ENCODE measurements at places on chromosomes 7 and 10.

- DNase-seq: no peak
Observed at GRCh38 chr10:108375691-108376090, 1211.2 kb upstream of the SORCS1 start.

DNA sequence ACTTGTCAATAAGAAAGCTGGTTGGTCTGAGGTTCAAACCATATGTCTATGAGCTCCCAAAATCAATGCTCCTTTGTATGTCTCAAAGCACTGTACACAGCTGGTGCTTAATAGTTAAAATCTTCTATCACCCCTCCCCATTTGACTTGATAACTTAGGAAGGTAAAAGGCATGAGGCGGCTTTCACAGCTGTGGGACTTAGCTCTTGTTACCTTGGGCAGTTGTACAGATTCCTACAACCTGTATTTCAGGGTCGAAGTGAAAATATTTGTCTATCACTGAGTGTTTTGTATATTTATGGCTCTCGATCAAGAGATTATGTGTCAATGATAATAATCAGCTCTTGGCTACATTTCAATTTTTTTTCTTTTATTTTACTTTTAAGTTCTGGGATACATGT is 992 bp upstream of the KIFBP start:
- no peak for DNase-seq

- no peak for DNase-seq
Observed at GRCh38 chr10:102967123-102967522, 49.0 kb downstream of the CNNM2 start.

DNA sequence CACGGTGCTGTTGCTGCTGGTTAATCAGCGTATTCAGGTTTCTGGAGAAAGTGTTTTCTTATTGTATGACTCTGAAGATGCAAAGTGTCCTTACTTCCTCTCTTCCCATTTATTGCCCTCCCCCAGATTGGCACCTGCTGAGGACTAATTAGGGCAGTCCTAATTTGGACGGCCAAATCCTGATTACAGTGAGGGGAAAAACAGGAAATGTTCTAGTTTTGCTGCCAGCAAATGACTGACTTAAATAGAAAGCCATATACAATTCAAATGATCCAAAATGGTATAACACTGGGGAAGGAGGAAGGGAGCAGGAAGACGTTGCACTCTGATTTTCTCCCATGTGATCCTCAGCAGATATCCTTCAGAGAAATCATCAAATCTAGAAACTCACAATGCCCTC is 222.4 kb upstream of the LRGUK start:
- DNase-seq: no peak

- DNase-seq: no peak
Observed at GRCh38 chr10:58896229-58896628, 280.2 kb upstream of the PHYHIPL start.

DNA sequence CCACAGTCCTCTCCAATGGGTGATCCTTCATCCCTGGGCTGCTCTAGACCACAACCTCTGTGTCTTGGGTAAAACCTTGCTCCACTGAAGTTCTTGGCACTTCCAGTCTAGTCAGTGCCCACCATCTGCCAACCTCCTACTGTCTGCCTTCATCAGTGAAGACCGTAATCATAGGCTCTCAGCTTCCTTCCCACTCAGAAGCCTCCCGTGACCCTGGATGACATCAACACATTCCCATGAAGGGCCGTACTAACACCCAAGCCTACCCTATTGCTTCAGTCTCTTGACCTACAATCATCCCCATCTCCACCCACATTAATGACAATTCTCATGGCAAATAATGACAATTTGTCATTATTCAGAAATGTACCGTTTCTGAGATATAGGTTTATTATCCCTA is 27.6 kb upstream of the GARS1 start:
- no peak for DNase-seq

- DNase-seq: peak; percentile 7
Observed at GRCh38 chr7:138975343-138976104, 5.7 kb downstream of the KIAA1549 start.

DNA sequence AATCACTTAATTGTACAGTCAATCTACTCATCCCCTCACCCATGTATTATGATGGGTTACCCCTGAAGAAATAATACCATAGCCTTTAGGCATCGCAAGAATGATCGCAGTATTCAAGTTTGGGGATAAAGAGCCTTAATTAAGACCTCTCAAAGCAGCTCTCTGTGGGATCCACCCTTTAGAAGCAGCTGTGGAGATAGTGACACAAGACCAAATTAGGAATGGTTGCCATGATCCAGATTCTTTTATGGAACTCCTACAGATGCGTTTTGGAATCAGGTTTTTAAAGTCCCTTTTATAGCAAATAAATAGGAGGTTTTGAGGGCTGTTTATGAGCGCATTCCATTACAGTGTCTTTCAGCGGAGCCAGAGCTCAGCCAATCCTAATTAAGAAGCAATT is 12.2 kb downstream of the TES start:
- no peak for DNase-seq

GRCh38 chr10:79239275-79239779 is 107.9 kb upstream of the PPIF start:
- DNase-seq: no peak

DNA sequence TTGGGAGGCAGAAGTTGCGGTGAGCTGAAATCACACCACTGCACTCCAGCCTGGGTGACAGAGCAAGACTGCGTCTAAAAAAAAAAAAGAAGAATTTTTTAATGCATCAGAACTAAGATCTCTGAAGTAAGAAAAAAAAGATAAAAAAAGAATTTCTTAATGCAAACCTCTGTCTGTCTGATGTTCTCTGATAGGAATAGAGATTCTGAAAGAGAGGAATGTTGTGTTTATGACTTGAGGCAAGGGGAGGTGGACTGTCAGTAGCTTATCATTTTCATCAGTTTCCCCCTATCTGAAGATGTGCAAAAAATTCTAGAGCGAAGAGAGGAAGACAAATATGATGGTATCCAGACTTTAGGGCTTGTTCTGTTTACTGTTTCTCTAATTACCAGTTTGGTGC is 121.5 kb downstream of the SEC23IP start:
- no peak for DNase-seq

GRCh38 chr10:13563481-13564445 is 23.0 kb upstream of the PRPF18 start:
- no peak for DNase-seq

GRCh38 chr10:1274111-1274661 is 218.0 kb downstream of the WDR37 start:
- DNase-seq: no peak

- no peak for DNase-seq
Observed at GRCh38 chr7:27145165-27145913, 1.9 kb upstream of the HOXA5 start.

DNA sequence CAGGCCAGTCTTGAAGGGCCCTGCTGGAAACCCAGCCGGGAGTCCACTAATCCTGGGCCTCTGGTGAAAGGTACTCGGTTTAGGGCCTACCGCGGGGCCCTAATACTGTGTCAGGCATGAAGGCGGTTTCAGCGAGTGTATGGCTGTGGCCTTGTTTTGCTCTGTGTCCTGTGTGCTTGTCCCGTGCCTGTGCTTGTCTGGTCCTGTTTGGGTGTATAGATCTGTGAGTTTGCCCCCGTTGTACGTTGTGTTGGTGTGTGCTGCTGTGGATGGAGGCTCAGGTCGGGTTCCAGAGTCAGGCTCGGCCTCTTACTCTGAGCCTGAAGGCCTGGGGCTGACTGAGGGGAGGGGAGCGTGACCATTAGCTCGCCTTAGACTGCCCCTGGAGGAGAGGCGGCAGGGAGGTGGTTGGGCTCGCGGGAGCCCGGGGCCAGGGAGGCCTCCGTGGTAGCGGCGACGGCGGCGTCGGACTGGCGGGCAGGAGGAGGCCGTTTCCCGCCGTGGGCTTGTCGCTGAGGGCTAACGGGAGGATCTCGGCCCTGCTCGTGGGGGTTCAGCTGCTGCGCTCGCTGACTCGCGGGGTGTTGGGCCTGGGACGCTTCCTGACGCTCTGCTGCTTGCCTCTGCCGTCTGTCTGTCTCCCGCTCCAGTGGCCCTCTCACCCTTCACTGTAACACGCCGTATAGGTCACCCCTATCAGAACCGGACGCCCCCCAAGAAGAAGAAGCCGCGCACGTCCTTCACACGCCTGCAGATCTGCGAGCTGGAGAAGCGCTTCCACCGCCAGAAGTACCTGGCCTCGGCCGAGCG is 2.6 kb downstream of the TLX1 start:
- DNase-seq: no peak

DNA sequence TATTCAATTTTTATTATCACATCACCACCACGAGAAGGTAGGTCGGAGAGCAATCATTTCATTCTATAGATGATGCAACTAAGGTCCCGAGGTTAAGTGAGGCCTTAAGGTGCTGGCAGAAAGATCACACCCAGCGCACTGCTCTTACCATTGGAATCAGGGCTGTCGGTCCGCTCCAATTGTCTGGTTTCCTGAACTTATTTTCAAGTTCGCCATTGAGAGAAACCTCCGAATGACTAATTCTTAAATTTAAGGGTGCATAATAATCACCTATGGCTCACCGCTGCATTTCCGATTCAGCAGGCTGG is 625 bp upstream of the GSTO2 start:
- DNase-seq: no peak

DNA sequence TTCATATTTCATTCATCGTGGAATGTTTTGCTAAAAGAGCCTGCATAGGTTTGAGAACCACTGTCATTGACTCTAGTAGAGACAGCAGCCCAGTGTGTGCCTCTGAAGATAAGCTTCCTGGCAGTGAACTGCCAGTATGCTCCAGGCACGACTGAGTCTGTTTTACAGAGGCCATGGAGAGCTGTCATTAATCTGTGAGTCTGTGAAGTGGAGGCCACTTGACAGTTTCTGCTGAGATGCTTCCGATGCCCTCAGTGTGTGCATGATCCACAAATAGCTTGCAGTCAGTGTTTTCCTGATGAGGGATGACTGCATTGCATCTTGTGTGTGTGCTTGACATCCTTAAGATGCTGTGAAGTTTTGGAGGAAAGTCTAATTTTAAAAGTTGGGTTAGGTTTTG is 162.2 kb downstream of the PFKFB3 start:
- peak; percentile 6 for DNase-seq

DNA sequence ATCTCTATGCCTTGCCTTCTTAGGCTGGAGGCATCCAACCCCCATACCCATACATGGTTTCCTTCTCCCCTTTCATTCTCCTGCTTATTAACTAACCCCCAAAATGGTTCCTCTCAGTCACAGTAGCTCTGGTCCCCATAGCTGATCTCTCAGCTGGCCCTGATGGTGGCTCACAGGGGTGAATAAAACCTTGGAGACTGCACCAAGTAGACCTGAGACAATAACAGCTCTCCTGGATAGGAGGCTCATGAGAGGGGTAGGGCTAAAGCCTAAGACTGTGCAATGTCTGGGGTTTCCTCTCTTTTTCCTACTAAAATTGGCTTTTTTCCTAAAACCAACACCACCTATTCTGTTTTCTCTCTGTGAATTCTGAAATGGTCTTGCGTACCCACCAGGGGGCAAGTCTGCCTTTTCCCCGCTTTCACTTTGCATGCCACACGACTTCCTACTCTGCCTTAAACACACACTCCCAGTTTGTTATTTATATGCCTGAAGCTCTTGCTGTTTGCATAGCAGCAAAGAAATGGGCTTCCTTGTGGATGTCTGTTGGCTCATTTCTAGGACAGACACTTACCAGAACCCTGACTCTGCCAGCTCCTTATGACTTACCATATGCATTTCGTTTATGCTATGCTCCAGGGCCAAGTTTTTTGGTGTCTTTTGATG is 18.4 kb upstream of the PON1 start:
- no peak for DNase-seq

DNA sequence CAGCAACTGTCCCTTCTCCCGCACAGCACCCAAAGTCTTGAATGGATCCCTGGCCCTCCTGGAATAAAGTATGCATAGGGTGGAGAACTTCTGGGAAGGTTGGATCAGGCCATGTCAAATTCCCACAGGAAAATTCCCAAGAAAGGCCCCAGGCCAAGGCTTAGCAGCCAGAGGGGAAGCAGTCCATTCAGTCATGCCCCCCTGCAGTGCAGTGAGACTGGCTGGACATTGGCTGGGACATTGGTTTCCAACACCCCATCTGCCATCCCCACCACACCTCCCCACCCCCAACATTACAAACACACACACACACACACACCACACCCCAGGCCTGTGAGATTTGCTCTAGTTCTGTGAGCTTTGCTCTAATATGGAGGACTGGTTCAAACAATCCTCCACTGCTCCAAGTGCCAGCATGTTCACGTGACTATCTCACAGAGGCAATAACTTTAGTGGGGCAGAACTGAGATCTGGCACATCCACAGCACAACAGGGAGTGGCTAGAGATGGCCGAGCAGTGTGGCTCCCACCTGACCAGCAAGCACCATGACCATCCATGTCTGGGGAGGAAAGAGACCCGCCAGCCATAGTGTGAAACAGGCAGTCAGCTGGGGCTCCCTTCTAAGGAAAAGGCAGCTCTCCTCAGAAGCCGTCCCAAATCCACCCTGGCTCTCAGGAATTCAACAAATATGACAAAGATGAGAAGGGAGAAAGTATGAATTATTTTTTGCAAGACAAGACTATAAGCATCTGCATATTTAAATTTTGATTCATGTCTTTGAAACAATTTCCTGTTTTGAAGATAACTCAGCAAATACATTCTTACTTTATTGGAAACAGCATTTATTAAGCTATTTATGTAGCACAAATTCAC is 6.7 kb upstream of the FAM170B start:
- no peak for DNase-seq

GRCh38 chr10:97220355-97220754 is 34.6 kb upstream of the SLIT1 start:
- no peak for DNase-seq

DNA sequence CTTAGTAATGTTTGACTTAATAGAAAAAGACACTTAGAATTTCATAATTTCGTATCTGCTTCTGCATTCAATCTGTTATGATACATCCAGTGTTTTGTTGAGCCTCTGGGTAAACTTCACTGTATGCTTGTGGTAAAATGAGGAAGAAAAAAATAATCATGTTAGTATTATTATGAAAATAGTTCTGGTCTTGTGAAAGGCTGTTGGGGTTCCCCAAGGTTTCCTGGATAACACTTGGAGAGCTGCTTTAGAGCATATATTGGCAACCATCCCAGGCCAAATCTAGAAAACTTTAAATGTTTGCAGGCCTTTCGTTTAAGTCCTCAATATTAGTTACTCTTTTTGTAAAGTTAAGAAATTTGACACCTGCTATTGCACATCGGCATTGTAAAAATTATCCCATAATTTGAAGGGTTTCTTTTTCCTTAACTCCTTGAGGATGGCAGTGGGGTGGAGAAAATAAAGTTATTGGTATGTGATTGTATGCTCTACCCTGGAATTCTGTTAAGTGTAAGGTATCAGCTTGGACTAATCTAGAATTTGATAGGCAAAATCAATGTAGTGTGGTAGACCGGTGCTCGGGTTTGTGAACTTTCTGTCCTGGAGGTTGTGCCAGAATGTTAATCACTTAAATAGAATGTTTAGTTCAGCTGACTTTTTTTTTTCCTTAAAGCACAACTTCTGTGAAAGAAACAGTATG is 54.5 kb downstream of the WAC start:
- DNase-seq: no peak

DNA sequence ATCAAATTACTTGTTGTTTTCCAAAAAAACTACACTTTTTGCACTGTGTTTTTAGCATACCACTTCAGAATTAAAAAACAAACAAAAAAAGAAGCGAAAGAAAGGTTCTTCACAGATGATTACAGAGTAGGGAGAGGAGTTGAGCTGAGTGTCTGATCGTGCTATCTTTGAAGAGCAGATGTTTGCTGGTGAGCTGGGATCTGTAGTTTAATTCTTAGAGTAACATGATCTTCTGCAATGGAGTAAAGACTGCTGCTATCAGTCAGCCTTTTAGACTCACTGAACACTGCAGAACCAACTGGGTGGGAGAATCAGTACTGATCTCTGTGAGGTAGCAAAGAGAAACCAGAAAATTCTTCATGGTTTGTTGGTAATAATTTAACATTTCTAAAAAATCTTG is 1197.8 kb upstream of the SORCS1 start:
- no peak for DNase-seq
